ENCODE measurements at places on chromosomes 16 and 17.

GRCh38 chr17:37069087-37069486 lies 120.3 kb downstream of the AATF start:
- no peak for DNase-seq

- no peak for DNase-seq
Measured at GRCh38 chr17:6244253-6244652, 174.1 kb downstream of the WSCD1 start.

DNA sequence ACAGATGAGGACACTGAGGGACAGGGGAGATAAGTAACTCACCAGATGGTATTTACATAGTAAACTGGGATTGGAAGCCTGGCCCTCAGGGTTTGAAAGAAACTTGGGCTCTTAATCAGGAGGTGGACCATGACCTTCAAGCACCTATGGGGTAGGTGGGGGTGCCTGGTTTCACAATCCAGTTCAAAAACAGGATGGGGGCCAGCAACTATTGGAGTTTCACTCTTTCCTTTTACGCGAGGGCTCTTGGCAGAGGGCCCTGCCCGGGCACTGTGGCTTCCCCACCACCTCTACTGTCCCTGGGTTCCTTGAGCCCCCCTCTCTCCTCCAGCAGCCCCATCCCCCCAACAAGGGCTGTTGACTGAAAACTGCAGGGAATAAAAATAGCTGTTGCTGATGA lies 11.3 kb upstream of the PRR29 start:
- no peak for DNase-seq

GRCh38 chr17:14539801-14540200 lies 238.9 kb downstream of the HS3ST3B1 start:
- no peak for DNase-seq

- no peak for DNase-seq
Measured at GRCh38 chr16:12084436-12084835, 107.9 kb downstream of the SNX29 start.

DNA sequence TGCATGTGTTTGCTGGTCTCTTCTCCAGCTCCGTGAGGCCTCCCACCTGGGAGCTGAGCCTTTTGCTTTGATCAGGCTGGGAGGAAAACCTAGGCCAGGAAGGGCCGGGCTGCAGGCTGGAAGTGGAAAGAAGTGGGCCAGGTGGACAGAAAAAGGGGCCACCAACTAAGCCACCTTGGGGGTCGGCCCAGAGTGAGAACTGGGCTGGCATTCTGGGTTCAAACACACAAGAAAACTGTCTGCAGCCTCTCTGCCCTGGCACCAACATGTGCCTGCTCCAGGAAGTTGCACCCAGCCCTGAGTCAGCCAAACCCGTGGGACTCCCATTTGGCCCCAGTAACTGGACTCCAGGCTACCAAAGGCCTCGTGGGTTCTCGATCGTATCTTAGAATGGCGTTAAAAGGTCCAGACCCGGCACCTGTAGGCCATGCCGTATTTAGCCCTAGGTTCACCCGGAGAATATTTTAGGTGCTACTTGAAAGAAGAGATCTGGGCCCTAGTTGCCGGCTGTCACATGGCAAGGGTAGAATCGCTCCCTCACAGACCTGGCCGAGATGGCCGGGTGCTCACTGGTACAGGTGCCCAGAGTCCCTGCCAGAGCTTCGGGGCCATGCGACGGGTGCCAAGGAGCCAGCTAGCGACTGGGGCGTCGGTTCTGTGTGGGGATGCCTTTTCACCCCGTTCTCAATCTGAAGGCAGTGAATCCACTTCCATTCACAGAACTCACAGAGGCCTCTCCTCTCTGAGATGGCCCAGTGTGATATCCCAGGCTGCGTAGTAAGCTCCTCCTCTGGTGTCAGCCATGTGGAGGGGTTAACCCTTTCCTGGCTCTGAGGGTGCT lies 236.6 kb downstream of the MRTFB start:
- DNase-seq: no peak
